ENCODE measurements at places on chromosomes 13 and 19. TPM values are rescaled to one million over a fixed set of nuclear protein-coding genes. Genes with fewer than 3 reads are reported as not detected.

GRCh38 chr13:108305655-108306054, 36.1 kb downstream of the TNFSF13B start:
- no peak for DNase-seq

DNA sequence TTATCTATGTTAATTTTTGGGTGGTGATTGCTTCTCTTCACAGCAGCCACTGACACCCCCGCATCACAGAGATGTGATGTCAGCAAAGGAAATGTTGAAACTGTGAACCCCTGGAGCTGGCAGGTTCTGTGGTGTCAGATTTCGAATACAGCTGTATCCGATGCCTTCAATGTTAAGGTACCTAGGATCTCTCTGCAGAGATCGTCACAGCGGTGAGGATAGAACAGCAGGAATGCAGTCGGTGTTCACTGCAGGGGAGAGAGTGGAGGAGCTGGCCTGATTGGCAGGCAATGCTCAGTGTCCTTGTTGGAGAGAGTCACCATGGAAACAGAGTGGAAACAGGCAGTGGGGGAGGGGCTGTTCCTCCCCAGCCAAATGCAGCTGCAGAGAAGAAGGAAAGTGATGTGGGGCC, 79.5 kb upstream of the ZNF835 start:
- DNase-seq = peak; percentile 66

GRCh38 chr13:59442461-59442860, 721.3 kb downstream of the DIAPH3 start:
- DNase-seq = no peak

The ADM5 gene
- polyA plus RNA-seq = 1.3 TPM
